Stimulated activated CD8-positive, alpha-beta memory T cell treated with anti-CD3 and anti-CD28 coated beads, Interleukin-15, amount 100 ng/mL, for 24 hours (primary cell): ENCODE measurements at places on chromosomes 4 and X.

GRCh38 chrX:12991575-12991974 is 16.7 kb downstream of the TMSB4X start:
- no peak for DNase-seq

- DNase-seq = no peak
Observed at GRCh38 chr4:138308356-138308755, 66.2 kb upstream of the SLC7A11 start.

DNA sequence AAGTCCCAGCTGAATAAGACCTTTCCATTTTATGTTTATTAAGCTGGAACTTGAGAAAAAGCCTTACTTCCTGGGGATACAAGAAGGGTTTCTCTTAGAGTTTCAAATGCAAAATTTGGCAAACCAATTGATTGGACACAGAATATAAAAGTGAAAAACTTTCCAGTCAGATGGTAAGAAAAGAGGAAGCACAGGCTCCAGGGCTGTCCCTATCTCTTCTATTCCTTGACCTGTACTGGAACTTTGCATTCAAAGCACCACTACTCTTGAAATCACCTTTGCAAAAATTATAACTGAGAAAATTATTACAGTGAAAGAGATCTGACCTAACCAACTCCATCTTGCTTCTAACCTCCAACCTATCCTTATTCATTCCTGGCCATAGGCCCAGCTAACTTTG is 11.7 kb downstream of the PROM1 start:
- no peak for DNase-seq

DNA sequence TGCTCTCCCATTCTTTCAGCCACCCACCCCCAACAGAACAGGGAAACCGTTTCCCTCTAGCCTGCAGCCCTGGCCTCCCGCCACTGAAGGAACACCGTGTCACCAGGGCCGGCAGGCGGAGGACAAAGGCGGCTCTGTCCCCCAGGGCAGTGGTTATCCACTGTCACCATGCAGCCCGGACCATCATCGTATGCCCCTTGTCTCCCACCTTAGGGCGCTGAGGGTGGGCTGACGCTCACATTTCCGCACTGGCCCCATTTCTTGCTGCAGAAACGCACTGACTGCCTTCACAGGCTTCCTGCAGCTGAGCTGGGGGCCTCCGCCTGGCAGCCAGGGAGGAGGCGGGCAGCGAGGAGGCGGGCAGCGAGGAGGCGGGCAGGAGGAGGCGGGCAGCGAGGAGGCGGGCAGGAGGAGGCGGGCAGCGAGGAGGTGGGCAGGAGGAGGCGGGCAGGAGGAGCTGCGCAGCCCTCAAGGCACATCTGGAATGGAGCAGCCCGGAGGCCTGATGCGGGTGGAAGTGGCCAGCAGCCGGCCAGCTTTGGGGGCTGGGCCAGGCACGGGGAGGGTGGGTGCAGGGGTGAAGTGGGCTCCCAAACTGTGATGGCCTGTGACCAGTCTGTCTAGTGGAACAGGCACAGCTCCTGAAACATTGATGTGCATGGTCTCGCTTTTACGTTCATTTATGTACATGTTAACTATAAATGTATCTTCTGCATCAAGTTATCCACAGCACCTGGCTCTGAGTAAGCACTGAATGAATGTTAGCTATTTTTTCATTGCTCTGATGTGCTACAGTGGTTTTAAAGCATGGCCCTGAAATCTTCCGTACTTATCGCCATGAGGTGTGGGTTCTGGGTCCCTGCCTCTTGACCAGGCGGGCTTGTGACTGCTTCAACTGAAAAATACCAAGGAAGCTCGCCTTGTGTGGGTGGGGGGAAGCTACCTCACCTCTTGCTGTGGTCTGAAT is 20.6 kb upstream of the KIAA0232 start:
- DNase-seq = no peak

- no peak for DNase-seq
Observed at GRCh38 chr4:55947254-55947882, 1.4 kb upstream of the CEP135 start.
